Sigmoid colon (tissue), 7 donors: ENCODE measurements at places on chromosomes 11 and 22. TPM values are rescaled to one million over a fixed set of nuclear protein-coding genes. Genes with fewer than 3 reads are reported as not detected.

DNA sequence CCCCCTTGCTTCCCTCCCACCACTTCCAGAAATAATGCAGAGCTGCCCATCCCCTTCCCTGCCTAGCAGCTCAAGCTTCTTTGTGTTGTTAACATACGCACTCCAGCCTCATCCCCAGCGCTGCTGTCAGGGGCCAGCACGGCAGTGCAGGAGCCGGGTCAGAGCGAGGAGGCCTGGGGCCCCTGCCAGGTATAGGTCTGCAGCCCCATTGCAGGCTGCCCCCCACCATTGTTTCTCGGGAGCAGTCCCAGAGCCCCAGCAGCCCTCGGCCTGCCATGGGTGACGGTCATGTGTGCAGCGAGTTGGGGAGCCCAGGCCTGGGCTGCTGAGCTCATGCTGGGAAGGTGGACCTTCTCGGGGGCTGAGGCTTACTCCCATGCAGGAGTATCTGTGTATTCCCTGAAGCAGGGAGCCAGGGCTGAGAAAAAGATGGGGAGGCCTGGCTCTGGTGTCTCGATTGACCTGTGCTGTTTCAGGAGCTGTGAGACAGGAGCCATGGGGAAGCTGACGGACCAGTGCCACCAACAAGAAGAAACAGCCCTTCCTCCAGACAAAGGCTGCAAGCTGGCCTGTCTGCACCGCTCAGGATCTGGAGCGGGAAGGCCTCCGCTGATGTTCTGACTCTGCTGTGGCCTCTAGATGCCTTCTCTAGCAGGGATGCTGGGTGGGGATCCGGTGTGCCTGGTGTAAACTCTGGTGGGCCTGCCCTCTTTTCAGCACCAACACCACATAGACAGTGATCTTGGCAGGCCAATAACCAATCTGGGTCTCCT, 220.5 kb upstream of the B3GAT1 start:
- DNase-seq: no peak

DNA sequence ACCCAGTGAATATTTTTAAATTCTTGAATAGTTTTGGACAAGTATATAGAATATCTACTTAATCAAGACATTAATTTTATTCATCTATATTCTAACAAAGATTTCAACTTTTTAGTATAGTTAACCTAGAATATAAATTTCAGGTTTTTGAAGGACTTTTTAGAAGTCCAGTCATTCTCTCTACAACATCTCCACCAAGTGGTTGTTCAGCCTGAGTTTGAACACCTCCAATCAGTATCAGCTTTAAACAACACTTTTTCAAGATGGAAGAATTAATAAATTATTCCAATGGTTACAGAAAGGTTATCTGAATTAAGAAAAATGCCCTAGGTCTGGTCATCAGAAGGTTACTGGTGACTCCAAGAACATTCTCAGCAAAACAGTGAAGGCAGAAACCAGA, 31.8 kb downstream of the EIF3M start:
- DNase-seq: no peak

DNA sequence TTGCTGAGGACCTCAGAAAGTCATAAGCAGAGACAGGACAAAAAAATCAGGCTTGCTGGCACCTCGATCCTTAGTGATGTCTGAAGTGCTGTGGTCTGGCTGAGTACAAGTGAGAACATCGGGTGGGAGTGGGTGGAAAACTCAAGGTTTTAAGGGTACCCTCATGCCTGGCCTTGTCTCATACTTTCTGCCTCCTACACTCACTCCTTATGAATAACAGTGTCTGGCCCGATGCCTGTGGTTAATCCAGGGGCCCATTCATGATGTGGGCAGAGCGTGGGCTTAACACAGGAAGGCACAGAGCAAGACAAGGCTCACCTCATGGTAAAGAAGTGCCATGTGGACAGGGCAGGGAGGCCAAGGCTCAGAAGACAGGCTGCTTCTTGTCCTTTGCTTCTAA, 11.0 kb upstream of the UCP3 start:
- DNase-seq: no peak

- no peak for DNase-seq
Measured at GRCh38 chr11:14789879-14790484, 102.0 kb downstream of the CYP2R1 start.

GRCh38 chr22:29834046-29834445, 4.0 kb downstream of the ASCC2 start:
- no peak for DNase-seq

DNA sequence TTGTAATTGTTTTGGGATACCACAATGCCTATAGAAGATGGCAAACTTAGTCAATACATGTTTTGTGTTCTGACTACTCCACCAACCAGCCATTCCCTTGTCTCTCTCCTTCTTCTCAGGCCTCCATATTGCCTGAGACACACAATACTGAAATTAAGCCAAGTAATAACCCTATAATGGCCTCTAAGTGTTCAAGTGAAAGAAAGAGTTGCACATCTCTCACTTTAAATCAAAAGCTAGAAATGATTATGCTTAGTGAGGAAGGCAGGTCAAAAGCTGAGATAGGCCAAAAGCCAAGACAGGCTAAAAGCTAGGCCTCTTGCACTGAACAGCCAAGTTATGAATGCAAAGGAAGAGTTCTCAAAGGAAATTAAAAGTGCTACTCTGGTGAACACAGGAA, 318.7 kb downstream of the TTC28 start:
- no peak for DNase-seq

DNA sequence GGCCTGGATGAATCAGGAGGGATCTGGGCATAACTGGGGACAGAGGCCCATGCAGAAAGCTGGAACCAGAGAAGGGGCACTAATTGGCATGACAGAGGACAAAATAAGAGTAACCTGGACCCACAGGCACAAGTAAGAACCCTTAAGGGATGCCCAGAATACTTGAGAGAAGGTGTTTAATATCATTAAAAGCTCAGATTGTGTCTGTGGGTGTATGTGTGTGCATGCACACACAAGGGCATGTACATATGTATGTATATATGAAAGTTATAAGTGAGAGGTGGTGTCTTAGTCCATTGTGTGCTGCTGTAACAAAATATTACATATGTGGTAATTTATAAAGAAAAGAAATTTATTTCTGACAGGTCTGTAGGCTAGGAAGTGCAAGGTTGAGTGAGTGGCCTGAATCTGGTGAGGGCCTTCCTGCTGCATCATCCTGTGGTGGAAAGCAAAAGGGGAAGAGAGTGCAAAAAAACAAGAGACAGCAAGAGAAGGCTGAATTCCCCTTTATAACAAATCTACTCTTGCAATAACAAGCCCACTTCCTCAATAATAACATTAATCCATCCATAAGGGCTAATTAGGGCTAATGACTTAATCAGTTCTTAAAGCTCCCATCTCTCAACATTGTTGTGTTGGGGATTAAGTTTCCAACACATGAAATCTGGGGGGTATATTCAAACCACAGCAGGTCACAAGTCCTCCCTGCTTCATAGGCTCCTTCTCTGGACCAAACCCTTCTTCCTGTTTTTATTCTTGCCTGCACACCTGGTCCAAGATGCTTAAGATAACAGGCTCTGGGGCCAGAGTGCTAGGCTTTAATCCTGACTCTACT, 68.3 kb upstream of the POU2AF2 start:
- no peak for DNase-seq

DNA sequence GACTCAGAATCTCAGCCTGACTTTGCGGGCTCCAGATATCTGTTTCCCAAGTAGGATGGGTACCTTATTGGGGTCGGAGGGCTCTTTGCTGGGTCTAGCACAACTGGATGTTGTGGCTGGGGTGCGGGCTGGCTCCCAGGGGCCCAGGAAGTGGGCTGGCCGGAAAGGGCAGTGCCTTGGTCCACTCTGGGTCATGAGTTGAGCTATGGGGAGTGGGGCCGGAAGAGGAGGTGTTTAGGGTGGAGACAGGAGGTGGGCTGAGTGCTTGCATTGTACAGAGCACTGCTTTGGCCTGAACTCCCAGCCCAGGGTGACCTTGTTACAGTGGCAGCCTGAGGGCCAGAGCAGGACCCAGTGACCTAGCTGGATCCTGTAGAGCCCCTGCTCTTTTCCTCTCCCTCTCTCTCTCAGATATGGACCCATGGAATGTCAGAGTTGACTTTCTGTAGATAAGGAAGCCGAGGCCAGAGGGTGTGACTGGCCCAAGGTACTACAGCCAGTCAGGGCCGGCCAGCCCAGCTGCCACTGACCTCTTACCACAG, 13.2 kb downstream of the PHLDB1 start:
- no peak for DNase-seq

Gene MUC5B
- total RNA-seq: not detected

Gene MRGPRX3
- not detected for total RNA-seq

Gene CBLIF
- not detected for total RNA-seq

Gene MS4A15
- not detected for total RNA-seq

- no peak for DNase-seq
Measured at GRCh38 chr11:86180423-86180822, 64.1 kb upstream of the EED start.

- DNase-seq: no peak
Measured at GRCh38 chr11:34264303-34265110, 93.3 kb downstream of the ABTB2 start.

DNA sequence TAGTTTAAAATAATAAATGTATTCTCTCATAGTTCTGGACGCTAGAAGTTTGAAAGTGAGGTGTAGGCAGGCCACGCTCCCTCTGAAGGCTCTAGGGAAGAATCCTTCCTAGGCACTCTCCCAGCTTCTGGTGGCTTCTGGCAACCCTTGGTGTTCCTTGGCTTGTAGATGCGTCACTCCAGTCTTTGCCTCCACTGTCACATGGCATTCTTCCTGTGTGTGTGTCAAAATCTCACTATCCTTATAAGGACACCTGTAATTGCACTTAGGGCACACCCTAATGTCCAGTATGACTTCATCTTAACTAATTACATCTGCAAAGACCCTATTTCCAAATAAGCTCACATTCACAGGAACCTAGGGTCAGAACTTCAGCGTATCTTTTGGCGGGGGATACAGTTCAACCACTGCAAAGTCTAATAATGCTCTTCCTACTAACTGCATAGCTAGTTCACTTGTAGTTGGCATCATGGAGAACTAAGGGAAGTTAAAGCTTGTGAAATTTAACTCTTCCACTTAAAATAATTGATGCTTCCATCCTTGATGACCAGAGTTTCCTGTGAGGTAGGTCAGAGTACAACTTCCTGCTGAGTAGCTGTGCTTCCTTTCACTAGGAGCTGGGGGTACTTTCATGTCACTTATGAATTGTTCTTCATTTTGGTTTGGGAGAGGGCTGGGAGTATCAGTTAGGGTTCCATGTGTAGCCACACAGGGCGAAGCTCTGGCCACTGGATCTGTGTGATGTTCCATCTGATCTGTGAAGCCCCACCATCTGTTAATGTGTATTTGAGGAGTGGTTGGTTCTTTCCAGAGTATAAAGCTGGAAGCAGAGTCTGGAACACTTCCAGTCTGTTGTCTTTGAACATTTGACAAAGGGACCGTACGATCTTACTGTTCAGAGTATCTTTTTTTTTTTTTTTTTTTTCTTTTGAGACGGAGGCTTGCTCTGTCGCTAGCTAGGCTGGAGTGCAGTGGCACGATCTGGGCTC, 10.5 kb downstream of the YWHAH start:
- no peak for DNase-seq

Gene VSTM5
- total RNA-seq: 0.83 TPM

Gene OR52A1
- total RNA-seq: not detected

GRCh38 chr11:95149651-95150364, 60.2 kb downstream of the ENDOD1 start:
- peak; percentile 75 for DNase-seq

DNA sequence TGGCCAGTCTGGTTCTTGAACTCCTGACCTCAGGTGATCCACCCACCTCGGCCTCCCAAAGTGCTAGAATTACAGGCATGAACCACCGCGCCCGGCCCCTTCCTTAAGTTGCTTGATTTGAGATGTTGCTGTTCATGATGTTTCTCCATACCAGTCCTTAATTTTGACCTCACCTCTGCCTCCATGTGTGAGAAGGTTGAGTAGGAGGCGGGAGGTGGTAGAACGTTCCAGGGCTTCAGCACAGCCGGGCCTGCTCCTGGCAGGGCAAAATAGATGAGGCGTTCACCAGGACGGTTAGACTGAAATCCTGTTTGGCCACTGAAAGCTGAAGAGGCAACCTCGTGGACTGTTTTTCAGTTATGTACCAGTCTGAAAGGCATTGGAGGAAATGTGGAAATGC, 48.3 kb upstream of the SYT13 start:
- DNase-seq: no peak

- DNase-seq: peak; percentile 36
Measured at GRCh38 chr11:113405724-113406478, 18.3 kb downstream of the ANKK1 start.

Gene SF3A1
- total RNA-seq: 61.5 TPM

GRCh38 chr11:74532501-74533246, 39.1 kb upstream of the LIPT2 start:
- no peak for DNase-seq

- no peak for DNase-seq
Measured at GRCh38 chr22:48568736-48569330, 1258.8 kb downstream of the BRD1 start.

DNA sequence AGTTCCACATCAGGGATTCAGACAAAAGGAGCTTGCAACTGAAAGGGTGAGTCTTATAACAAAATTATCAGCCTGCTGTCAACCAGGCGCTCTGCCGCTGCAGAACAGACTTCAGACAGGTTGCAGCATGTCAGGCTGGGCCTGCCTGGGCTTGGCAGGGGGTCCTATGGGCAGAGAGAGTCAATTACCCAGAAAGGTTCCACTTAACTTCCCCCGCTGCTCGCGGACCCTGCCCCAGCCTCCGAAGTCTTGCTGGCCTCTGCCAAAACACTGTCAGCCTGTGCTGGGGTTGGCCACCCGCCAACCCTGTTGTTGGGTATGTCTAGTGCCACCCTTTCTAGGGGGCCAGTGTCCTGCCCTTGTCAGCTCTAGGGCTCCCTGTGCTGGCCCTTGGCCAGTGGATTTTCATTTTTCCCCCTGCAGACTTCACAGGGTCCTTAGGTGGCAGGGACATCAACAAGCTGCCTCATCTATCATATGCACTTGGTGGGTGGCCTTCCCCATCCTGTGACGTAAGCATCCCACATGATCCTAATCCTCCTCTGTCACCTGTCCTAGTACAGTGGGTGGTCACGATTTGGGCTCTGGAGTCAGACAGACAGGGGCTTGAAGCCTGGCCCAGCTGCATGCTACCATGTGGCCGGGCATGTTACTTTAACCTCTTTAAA, 166.5 kb upstream of the CADM1 start:
- no peak for DNase-seq

GRCh38 chr11:99634581-99634980, 613.8 kb downstream of the CNTN5 start:
- no peak for DNase-seq

GRCh38 chr11:32894149-32894827, 1.7 kb downstream of the QSER1 start:
- DNase-seq: no peak

Gene TREH
- not detected for total RNA-seq

DNA sequence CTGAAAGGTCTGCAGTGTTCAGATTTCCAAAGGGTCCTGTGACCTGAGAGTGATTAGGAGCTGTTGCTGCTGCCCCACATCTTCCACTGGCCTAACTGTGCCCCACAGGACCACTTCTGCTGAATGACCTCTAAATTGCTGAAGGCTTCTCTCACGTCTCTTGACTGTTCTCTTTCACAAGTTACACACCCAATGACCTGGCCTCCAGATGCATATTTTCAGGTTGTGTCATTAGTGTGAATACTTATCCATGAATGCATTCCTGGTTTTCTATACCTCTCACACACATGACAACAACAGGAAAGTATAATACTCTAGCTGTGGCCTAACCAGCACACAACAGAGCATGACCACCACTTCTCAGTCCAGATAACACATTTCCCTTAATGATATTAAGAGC, 15.4 kb downstream of the PRR14L start:
- no peak for DNase-seq

Gene MRPL11
- 77.8 TPM for total RNA-seq

- peak; percentile 52 for DNase-seq
Measured at GRCh38 chr22:19846620-19847344, 7.9 kb downstream of the GNB1L start.
